ENCODE measurements at places on chromosomes 1 and 21.

GRCh38 chr1:184577319-184577718 lies 177.3 kb downstream of the EDEM3 start:
- H3K27ac ChIP-seq: no peak overlapping the region
- no peaks in the 10 kb centered on the region for H3K27me3 ChIP-seq
- H3K4me1 ChIP-seq: no peaks in the 10 kb centered on the region
- no peaks in the 10 kb centered on the region for H3K36me3 ChIP-seq

- no peak within 1 kb of the TSS for H3K27ac ChIP-seq
- H3K27me3 ChIP-seq: no peaks in the 10 kb centered on the region
- peaks cover 10% of the 10 kb centered on the region for H3K4me1 ChIP-seq
- H3K4me3 ChIP-seq: no peak within 1 kb of the TSS
- DNase-seq: no peak
- no peaks in the 10 kb centered on the region for H3K36me3 ChIP-seq
These were observed at the start of gene NHLH2 for GRCh38 chr1:115840605-115841460. NHLH2 (minus strand) TSS chr1:115841126; CDS start chr1:115838372, 2,754 bp downstream.

DNA sequence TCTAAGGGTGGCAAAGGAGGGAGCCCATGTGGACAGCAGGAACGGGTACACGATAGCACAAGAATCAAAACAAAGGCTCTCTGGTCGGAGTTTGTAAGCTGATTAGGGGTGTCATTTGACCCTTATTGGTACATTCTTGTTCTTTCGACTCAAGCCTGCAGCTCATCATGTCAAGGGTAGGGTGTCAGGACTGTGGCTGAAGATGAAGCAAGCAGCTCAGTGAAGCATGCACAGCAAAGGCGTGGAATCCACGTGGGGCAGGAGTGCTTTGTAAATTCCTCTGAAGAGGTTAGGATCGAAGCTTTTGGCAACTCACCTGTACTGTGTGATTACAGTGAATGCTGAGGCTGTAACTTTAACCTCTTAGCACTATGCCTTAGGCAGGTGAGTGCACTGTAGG lies 4.7 kb upstream of the ABCB10 start:
- H3K4me1 ChIP-seq: no peaks in the 10 kb centered on the region
- no peak overlapping the region for H3K4me3 ChIP-seq

- no peaks in the 10 kb centered on the region for H3K27me3 ChIP-seq
- H3K4me3 ChIP-seq: no peak overlapping the region
- H3K36me3 ChIP-seq: no peaks in the 10 kb centered on the region
- peaks cover 6% of the 10 kb centered on the region for H3K4me1 ChIP-seq
- DNase-seq: no peak
These were observed 131.0 kb downstream of the ROR1 start for GRCh38 chr1:63904826-63905225.

DNA sequence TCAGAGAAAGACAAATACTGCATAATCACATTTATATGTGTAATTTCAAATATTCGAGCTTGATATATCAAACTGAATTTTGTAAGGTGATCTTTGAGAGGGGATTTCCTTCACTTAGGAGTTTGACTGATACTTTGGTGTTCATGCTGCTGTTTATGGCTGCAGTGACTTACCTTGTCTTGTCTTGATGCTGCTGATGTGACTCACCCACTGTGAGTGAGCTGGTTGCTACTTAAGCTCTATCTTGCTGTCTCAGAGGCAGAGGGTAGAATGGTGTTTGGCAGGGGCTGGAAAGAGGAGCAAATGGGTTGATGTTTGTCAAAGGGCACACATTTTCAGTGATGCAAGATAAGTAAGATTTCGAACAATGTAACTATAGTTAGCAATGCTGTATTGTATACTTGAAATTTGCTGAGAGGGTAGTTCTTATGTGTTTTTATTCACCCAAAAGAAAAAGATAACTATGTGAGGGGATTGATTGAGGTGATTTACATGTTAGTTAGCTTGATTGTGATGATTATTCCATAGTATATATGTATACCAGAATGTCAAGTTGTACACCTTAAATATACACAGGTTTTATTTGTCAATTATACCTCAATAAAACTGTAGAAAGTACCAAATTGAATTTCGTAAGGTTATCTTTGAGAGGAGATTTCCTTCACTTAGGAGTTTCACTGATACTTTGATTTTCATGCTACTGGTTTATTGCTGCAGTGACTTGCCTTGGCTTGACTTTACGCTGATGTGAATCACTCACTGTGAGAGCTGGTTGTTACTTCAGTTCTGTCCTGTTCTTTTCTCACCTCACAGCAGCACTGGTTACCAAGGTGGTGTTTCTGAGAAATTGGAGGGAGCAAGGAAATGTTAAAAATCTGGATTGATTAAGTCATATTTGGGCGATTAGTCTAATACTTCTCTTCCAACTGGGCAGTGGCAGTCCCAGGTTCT lies 94.5 kb upstream of the SLC5A9 start:
- H3K36me3 ChIP-seq: no peaks in the 10 kb centered on the region
- DNase-seq: no peak
- no peak overlapping the region for H3K4me3 ChIP-seq
- H3K27ac ChIP-seq: no peak overlapping the region
- H3K4me1 ChIP-seq: no peaks in the 10 kb centered on the region

DNA sequence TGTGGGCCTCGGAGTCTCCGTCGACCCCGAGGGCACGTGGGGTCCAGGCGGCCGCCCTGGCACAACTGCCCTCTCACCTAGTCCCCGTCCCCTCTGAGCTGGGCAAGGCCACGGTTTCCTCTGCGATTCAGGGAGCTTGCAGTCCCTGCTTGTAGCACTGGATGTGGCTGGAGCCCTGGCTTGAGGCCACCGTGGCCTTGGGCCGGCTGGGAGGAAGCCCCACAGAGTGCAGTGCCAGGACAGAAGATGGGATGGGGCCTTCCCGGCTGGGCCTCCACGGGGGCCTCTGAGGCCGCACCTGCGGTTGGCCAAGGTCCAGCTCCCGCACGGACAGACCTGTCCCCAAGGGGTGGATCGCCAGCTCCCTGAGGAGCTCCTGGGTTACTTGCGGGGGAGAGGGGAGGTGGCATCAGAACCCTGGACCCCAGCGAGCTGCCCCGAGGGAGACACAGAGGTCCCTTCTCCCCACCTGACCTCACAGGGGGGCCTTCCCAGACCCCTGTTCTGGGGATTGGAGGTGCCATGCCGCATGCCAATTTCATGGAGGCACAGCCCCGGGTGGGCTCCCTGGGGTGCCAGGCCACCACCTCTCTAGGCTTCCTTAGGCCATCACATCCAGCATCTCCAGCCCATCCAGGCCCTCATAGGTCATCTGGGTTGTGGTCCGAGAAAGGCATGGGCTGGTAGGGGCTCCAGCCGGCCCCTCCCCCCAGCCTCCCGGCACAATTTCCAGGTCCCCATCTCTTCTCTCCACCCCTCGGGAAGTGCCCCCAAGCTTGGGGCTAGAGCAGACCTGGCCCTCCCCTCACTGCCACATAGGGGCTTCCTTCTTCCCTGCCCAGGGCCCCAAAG lies 80.8 kb downstream of the MORN1 start:
- no peak for DNase-seq
- H3K4me1 ChIP-seq: peaks cover 35% of the 10 kb centered on the region
- no peak overlapping the region for H3K4me3 ChIP-seq
- no peaks in the 10 kb centered on the region for H3K36me3 ChIP-seq

Data from Peyer's patch (tissue), 4 donors.